ENCODE measurements at places on chromosomes 3 and 15. TPM values are rescaled to one million over a fixed set of nuclear protein-coding genes. Genes with fewer than 3 reads are reported as not detected.

TUSC7 gene
- not detected for total RNA-seq

CALML4 gene
- 5.7 TPM for total RNA-seq

TMCO5A gene
- total RNA-seq, result not detected

- no peak for DNase-seq
Observed at GRCh38 chr3:49294343-49294742, 17.3 kb upstream of the C3orf62 start.

DNA sequence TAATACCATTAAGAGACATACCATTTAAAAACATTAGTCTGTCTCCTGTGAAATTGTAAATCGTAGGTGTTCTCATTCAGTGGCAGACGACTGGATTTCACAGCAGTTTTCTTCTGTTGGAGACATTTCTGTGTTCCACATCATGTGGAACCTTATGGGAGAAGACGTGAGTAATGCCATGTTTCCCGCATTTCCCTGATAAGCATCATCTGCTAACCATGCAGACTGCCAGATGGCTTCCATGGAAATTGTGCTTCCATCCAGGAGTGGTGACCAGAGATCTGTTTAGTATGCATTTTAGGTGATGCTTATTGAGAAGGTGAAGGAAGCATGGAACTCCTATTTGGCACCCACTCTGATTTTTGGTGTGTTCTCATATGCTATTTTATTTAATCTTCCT is 28.4 kb upstream of the ST3GAL6 start:
- no peak for DNase-seq

GRCh38 chr3:122406198-122406597 is 9.7 kb downstream of the WDR5B start:
- no peak for DNase-seq

GRCh38 chr3:46017720-46018119 is 9.6 kb downstream of the XCR1 start:
- DNase-seq, result no peak

DNA sequence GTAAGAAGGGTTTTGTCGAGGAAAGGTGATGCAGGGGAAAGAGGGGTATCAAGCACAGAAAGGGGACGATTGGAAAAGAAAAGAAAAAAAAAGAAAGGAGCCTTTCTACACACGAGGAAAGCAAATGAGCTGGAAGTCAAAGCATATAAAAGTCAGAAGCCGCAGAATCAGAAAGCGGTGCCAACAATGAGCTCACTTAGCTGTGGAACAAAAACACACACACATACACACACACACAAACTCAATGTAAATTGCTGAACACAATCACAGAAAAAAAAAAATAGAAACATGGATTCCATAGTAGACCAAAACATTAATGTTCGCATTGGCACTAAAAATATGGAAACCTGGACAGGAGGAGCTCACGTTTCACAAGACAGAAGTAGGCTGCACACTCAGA is 63.4 kb upstream of the FEZF2 start:
- no peak for DNase-seq

GRCh38 chr15:93861413-93861812 is 369.9 kb upstream of the MCTP2 start:
- DNase-seq, result no peak

DNA sequence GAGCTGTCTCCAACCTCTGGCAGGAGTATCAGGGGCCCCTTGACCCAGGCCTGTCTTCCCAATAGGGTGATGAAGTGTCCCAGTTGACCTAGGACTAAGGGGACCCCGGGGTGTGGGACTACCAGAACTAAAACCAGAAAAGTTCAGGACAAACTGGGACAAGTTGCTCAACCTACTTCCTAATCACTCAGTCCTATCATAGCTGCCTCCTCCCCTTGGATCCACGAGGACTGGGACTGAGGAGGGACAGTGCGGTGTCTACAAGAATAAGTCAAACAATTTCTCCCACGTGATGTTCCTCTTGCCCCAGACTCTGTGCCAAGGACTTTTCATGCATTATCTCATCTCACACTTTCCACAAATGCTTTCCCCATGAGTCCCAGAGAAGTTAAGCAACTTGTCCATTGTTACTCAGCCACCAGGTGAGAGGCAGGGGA is 49.4 kb upstream of the SLCO2A1 start:
- DNase-seq, result no peak

DNA sequence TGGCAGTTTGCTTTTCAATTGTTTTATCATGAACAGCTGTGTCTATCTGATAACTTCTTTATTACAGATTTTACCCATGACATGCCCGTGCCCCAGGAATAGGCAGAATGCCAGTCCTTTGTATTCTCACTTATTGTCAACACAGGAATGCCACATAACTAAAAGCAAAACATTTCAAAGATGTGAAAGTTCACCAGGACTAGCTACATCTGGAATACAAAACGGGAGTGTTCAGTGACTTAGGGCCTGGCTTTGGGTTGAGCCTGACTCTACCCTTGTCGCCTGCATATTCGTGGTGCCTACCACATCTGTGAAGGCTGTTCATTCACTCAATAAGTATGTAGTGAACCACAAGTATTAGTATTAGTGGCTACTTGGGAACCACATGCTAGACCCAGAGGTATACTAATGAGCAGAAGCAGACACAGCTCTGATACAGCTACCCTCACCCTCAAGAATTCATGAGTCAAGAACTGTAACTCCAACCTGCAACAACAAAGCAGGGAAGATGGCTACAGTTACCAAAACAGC is 2.9 kb downstream of the TNFSF10 start:
- DNase-seq, result no peak

DNA sequence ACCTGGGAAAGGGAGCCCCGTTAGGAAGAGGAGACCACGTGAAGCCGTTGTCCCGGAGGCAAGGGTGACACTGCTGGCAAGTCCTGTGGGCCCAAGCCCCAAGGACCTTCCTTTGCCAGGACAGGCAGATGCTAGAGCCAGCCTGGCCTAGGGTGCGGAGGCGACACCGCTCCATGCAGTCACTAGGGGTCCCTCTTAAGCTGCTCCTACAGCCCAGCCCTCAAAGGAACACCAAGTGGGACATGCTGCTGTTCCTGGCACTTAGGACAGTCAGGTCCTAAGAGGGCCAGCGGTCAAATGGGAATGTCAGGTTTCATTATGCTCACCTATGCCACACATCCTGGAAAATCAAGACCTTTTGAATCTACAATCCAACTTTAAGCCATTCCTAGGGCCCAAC is 59.7 kb downstream of the RPN1 start:
- DNase-seq, result no peak

- no peak for DNase-seq
Observed at GRCh38 chr3:127820826-127821313, 1.4 kb downstream of the MGLL start.

- DNase-seq, result no peak
Observed at GRCh38 chr3:55158345-55158744, 230.5 kb upstream of the LRTM1 start.

- no peak for DNase-seq
Observed at GRCh38 chr15:100920516-100921135, 1.5 kb downstream of the LRRK1 start.

- DNase-seq, result no peak
Observed at GRCh38 chr3:171860830-171861535, 17.8 kb downstream of the TMEM212 start.

GRCh38 chr3:188021041-188021440 is 132.9 kb upstream of the LPP start:
- DNase-seq, result peak; percentile 88

- no peak for DNase-seq
Observed at GRCh38 chr3:21464746-21465145, 286.3 kb downstream of the ZNF385D start.
